Umbilical cord (tissue), 2 donors: ENCODE measurements at places on chromosomes 12 and 14.

DNA sequence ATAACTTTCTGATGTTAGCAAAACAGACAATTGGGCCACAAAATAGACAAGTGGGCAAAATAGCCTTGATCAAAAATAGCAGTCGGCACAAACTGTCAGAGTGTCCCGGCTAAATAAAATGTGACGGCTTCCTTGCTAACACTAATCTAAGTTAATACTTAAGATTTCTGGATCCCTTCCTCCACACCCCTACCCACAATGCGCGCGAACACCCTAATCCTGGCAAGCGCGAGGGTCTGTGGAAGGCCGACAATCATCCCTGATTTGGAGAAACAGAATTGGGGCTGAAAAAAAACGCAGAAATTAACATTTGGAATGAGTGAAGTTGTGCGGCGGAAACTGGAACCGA lies 489 bp downstream of the CEP290 start:
- DNase-seq, result no peak

- peak; percentile 53 for DNase-seq
Observed at GRCh38 chr12:94768398-94769046, 118.2 kb upstream of the TMCC3 start.

GRCh38 chr14:24117179-24117578 lies 2.4 kb upstream of the NRL start:
- no peak for DNase-seq

GRCh38 chr14:84084056-84084630 lies 1445.8 kb upstream of the FLRT2 start:
- DNase-seq, result no peak

DNA sequence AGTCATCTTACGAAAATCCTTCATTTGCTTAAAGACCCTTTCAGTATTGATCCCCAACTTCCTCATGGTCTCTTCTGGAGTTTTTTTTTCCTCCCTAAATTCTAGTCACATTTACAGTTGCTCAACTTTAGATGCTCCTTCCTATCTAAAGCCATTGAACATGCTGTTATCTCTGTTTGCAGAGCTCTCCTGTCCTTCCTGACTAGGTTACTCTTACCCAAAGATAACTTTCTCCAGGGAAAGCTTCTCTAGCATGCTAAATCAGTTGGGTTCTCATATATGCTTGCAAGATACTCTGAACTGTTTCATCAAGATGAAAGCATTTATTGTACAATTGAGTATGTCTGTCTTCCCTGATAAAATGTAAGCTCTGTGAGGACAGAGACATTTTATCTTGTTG lies 1.8 kb upstream of the RAB21 start:
- DNase-seq, result no peak

GRCh38 chr12:75589801-75590200 lies 78.4 kb upstream of the KRR1 start:
- DNase-seq, result no peak

DNA sequence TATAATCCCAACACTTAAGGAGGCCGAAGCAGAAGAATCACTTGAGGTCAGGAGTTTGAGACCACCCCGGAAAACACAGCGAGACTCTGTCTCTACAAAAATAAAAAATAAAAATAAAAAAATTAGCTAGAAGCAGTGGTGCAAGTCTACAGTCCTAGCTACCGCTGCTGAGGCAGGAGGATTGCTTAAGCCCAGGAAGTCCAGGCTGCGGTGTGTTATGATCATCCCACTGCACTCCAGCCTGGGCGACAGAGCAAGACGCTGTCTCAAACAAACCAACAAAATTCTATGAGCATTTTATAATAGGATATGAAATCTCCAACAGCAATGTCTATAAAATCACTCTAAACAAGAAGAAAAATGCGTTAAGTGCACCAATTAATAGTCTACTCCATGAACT lies 75.3 kb downstream of the PPP1R12A start:
- DNase-seq, result no peak

DNA sequence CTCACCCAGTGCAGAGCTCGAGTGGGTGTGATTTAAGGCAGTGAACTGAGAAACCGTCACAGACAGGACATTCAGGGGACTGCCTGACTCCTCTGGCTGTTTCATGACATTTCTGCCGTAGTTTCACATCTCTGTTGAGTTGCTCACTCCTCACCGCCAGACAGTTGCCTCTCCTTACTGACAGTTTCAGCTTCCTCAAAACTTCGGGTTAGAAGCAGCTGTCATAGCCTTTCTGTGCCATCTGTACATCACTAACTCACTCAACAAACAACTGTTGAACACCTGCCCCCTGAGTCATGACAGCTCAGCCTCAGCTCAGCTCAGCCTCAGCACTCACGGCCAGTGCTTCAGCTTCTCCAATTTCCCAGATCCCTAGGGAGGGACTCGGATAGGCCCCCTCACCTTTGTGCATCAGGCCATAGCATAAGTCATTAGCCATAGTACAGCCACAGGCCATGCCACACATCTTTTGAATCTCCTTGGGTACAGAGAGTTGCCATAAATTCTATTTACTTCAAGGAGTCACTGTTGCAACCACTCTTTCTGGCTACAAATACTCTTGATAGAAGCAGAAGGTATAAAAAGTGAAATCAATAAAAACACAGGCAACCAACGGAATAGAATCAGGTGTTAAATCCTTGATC lies 6.2 kb upstream of the SLC15A4 start:
- DNase-seq, result no peak

- DNase-seq, result peak; percentile 99
Observed at GRCh38 chr12:53625946-53626701, at the start of gene ATF7. Gene ATF7 (minus strand): TSS chr12:53626382. CDS start chr12:53601000, 25,382 bp downstream.

DNA sequence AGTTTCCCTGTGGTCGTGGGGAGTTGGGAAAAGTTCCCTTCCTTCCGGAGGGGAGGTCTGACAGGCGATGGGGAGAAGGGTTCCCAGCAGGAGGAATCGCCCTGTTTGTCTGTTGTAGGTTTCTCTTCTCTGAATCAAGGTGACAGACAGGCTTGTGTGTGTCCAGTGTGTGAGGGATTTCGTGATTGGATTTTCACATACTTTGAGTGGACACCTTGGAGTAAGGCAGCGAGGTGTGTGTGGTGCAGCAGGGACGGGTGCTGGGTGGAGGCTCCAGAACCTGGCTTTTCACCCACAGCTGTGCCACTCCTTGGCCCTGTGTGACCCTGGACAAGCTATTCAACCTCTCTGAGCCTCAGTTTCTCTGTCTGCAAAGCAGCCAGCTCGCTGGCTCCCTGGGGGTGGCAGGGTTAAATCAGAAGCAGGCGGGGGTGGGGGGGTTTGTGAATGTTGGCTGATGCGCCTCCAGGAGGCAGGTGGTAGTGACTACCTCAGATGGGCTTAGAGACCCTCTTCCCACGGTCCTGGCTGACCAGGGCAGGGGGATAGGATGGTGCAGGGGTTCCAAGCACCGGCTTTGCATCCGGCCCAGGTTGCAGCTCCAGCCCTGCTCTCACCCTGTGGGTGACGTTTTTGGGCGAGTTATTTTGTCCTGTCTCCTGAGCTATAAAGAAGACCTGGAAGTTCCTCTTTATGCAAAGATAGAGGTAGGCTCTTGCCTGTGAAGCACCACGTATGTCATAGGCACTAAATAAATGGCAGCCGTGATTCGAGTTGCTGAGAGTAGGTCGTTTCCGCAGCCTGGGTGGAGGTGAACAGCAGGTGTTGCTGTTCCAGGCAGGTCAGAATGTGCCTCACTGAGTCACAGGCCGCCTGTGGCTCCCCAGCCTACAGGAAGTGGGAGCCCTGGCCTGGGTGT lies 679 bp downstream of the BDKRB2 start:
- DNase-seq, result peak; percentile 25

DNA sequence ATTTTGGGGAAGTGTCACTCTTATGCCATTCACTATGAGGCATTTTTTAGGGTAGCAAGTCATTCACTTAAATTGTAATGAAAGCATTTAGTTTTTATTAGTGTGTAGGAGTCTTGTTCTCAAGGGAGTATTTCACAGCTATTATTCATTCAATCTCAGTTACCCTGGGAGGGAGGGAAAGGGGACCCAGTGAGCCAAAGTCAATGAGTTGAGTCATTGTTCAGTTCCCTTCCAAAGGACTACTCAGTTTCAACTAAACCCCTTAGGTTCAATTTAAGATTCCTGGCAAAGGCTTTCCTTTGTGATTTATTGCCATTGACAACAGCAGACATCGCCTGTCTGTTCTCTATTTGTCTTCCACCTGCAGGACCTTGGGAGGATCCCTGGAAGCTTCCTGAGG lies 29.3 kb upstream of the RASSF8 start:
- no peak for DNase-seq

GRCh38 chr12:82930301-82930700 lies 243.6 kb downstream of the TMTC2 start:
- no peak for DNase-seq

- DNase-seq, result no peak
Observed at GRCh38 chr12:51395283-51396230, 4.4 kb upstream of the GALNT6 start.

GRCh38 chr12:61412201-61412600 lies 848.0 kb upstream of the USP15 start:
- DNase-seq, result no peak

DNA sequence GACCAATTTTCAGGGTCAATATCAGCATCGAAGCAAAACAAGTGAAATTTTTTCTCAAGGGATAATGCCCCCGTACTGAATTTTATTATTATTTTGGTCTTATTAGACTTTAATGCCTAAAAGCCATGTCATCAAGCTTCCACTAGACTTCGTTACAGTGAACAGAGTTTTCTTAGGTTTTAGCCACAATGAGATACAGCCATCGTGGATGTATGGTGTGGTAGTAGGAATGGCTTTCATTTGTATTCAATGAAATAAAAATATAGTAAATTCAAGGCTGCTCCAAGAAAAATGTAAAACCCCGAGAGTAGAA lies 11.7 kb downstream of the TAOK3 start:
- DNase-seq, result no peak

DNA sequence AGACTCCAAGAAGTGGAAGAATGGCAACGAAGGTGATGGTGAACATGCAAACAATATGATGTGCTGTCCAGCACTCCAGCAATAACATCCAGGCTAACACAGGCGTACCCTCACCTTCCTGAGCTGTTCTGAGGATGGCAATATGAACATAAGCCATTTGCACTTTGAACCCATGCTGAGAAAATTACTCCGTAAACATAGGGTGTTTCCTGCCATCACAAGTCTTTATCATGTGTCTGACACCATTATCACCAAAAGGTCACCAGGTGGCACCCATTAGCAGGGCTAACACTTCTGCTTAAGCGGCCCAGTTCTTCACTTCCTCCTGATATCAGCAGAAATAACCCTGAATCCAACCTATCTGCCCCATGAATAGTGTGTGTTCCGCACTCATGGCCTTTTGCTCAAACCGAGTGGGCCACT lies 482.8 kb downstream of the MED13L start:
- no peak for DNase-seq

DNA sequence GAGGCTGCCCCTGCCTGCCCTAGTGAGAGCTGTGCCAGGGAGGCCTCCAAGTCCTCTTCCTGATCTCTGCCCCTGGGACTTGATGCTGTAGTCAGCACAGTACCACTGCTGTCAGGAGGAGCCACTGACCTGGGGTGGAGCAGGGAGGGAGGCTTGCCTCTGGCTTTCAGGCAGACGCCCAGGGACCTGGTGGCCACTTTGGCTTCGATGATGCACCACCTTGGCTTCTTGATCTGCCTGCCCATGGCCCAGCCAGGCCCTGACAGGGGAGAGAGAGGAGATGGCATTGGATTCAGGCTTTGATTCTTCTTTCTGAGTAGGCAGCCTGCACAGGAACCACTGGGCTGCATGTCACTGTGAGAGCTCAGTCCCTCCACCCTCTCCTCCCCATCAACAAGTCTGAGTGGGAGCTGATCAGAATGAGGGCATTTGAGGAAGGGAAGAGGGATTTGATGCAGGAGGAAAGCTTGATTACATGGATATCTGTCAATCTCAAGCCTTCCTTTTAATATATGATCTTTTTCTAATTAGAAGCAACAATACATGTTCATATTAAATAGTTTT lies 24.7 kb downstream of the TMEM63C start:
- no peak for DNase-seq

- DNase-seq, result peak; percentile 10
Observed at GRCh38 chr14:61186341-61187195, 94.6 kb downstream of the TMEM30B start.

DNA sequence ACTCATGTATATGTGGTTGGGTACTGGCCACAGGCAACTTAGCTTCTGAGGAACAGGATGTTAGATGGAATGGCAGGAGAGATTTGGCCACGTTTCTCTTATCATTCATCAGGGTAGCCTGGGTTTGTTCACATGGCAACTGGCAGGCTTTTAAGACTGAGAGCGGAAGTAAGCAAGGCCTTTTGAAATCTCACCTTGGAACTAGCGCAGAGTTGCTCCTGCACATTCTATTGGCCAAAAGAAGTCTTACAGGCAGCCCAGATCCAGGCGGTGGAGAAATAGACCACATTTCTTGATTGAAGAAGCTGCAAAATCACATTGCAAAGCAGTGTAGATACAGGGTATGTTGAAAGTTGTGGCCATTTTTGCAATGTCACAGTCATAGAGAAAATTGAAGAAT lies 3.7 kb downstream of the CLEC4A start:
- no peak for DNase-seq

DNA sequence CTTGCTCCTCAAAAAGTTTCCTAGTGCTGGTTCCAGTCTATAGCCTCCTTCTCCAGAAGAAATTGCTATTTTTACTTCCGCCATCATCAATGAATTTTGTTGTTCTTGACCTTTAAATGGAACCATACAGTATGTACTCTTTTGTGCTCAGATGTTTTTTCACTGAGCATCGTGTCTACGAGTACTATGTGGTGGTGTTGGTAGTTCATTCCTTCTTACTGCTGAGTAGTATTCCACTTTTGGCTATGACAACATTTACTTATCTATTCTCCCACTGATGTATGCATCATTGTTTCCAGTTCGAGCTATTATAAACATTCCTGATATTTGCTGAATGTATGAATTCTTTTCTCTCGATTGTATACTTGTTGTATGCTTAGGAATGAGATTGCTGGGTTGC lies 28.6 kb downstream of the SLC2A14 start:
- no peak for DNase-seq

DNA sequence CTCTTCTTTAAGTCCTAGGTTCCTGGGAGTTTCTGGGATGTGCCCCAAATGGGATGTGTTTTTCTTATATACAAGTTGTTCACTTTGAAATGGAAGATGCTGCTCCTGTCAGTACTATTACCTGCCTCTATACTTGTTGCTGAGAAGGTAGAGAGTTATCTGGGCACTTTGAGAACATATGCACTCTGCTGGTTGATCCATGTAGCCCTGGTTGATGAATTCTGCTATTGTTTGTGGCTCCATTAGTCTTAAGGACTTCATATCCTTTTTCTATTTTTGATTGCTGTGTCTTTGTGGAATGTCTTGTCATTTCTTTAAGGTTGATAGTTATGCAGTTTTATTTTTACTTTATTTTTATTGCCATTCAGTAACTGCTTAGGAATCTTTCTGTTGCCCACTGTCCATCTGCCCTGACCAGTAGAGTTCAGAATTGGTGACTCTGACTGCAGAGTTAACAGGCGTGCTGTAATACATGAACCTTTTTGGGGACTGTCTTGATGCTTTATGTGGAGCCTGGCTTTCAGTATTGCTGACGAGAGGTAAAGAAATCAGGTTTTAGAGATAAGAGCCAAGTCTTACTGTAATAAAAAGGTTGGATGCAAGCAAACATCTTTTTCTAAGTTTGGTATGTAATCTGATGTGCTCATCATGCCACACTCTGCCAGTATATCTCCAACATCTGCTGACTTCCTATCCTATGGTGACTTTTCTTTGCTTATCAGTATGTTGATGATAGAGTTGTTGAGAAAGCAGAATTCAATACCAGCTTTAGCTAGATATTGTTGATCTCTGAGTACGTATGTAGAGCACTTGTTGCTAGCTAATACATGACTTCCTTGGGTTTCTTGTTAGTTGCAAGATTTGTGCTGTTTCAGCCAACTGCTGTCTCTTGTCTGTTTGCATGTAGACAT lies 1.6 kb downstream of the GMPR2 start:
- DNase-seq, result no peak

- peak; percentile 49 for DNase-seq
Observed at GRCh38 chr12:40988355-40988754, 199.8 kb upstream of the PDZRN4 start.
